ENCODE measurements at places on chromosomes 2 and 18.

GRCh38 chr2:60106836-60107529 lies 446.5 kb downstream of the BCL11A start:
- no peak for DNase-seq

- no peak for DNase-seq
These were observed 31.7 kb upstream of the SELENOI start for GRCh38 chr2:26314243-26314642.

DNA sequence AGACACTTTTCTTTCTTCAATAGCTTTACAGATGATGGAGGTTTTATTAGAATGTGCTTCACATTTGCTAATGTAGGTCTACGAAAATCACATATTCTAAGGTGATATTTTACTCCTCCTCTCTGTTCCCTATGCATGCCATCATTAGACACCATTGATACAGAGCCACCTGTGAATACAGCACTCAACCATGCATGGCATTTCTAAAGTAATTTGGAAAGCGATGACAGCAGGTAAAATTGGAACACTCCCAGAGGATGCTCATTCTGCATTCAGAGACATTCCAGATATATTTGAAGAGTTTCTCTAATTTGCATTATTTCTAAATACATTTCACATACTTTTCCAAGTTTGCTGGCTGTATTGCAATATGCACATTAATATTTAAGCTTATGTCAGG lies 65.3 kb upstream of the RIT2 start:
- DNase-seq: no peak

DNA sequence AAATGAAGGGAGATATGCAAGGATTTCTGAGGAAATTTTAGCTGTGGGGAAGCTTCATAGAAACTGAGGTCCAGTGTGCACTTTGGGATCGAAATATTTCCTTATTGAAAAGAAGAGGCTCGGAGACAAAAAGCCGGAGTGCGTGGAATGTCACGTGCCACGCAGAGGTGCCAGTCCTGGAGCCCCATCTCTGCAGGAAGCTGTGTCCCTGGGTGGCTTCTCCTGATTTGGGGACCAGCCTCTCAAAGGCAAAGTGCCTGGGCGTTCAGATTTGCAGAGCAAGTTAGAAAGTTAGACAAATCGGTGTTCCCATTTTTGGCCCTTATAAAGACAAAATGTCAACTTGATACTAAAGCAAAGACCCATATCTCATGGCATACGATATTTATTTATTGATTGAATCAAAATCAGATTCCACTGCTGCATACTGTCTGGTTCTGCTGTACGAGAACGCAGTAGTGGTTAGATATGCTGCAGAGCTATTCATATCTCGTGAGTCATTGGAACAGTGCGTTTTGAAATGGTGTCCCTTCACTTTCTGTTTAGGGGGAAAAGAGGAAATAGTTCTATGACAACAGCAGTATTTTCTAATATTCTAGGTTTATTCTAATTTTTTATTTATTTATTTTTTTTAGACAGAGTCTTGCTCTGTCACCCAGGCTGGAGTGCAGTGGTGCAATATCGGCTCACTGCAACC lies 9.1 kb upstream of the ATG16L1 start:
- no peak for DNase-seq

GRCh38 chr18:75215663-75216062 lies 5.1 kb downstream of the TSHZ1 start:
- no peak for DNase-seq

- no peak for DNase-seq
These were observed at the start of gene ANKRD29 for GRCh38 chr18:23662309-23663263. Gene ANKRD29 (minus strand): TSS chr18:23662911. CDS start chr18:23662730, 181 bp downstream.

GRCh38 chr2:104701411-104701911 lies 152.5 kb upstream of the POU3F3 start:
- DNase-seq: no peak

GRCh38 chr2:231573096-231573495 lies 19.6 kb upstream of the TEX44 start:
- DNase-seq: no peak

DNA sequence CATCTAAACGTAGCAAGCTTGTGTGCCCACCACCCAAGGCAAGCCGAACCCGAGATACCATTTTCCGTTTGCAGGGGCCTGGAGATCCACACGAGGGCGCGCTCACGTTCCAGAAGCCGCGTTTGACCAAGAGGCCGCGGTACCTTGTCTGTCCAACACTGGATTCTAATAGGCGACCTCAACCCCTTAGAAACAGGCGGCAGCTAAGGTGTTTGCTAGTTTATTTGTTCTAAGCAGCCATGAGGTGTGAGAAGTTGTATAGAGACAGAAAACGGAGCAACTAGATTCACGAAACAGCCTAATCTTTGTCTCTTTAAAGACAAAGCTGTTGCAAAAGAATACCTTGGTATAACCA lies 4.2 kb downstream of the HOXD11 start:
- no peak for DNase-seq

- DNase-seq: no peak
These were observed 44.9 kb downstream of the PARD6G start for GRCh38 chr18:80202264-80202998.

- no peak for DNase-seq
These were observed 212.4 kb upstream of the PXDN start for GRCh38 chr2:1956520-1957289.

DNA sequence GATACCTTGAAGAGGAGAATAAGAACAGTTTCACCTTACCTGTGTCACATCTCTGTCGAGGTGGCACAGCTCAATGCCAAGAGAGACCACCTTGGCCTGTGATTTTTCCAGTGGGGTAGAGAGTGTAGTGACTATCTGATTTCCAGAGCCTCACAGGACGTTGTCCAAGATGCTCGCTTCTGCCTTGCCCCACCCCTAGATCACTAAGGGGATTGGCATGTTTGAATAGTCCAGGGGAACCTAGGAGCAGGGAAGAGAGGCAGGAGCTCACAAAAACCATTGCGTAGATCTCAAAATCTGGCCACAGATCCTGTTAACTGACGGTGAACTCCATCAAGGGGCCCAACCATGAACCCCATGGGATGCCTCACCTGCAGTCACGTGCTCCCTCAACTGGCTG lies 24.2 kb downstream of the TMEM178A start:
- no peak for DNase-seq

- DNase-seq: no peak
These were observed 4.0 kb downstream of the NT5DC4 start for GRCh38 chr2:112724591-112725525.

DNA sequence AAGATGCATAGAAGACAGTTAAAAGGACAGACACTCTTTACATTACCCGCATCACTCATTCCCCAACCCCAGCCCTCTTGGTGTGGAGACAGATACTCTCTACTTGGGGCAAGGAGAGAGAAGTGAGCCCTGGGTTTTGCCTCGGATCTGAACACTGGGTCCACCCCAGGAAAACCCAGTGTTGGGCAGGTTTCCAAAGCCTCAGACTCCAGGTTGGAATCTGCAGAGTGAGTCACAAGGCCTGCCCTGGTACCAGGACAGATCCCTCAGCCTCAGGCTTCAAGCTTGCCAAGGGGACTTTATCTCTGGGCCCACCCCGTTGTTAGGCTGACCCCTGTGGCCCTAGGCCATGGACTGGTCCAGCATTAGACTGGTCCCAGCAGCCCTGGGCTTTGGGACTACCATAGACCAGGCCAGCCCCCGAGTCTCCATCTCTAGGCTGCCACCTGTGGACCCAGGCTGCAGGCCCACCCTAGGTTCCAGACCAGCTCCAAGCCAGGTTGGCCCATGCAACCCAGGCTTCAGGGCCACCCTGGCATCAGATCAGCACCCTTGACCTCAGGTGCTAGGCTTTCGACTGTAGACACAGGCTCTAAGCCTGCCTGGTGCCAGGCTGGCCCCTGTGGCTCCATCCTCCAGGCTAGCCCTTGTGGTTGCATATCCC lies 112.8 kb downstream of the GULP1 start:
- no peak for DNase-seq

- DNase-seq: no peak
These were observed 38.6 kb downstream of the SS18 start for GRCh38 chr18:26051843-26052242.

DNA sequence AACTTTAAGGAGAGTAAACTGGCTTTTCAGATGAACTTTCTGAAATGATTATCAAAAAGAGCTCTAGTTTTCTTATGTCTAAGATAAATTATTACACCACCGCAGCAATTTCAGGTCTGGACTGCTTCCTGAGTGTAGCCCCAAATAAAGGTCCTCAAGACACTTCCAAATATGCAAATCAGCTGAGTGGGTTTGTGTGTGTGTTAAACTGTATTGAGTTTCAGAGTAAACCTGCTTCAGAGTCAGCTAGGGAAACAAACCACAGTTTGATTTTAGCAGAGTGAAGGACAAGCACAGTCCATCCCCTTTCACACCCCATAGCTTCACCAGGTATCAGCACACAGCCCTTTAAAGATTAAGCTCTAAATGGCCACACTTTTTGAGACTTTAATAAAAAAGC lies 168.7 kb downstream of the NRXN1 start:
- DNase-seq: no peak

DNA sequence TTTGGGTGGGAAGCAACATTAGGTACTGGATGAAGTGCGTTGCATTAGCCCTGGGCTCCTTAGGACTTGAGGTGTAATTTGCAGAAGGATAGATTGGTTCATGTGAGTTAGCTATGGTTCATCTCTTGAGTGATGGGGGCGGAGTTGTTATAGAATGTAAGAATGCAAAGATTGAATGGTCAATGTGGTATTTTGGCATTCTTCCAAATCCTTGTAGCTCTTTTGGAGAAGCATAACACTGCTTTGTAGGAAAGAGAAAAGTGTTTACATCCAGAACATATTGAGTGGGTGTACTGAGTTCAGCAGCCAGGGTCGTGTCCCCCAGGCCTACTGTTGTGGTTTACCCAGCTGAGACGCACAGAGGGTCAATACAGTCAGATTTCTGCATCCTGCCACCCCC lies 173.5 kb downstream of the FMNL2 start:
- DNase-seq: no peak

DNA sequence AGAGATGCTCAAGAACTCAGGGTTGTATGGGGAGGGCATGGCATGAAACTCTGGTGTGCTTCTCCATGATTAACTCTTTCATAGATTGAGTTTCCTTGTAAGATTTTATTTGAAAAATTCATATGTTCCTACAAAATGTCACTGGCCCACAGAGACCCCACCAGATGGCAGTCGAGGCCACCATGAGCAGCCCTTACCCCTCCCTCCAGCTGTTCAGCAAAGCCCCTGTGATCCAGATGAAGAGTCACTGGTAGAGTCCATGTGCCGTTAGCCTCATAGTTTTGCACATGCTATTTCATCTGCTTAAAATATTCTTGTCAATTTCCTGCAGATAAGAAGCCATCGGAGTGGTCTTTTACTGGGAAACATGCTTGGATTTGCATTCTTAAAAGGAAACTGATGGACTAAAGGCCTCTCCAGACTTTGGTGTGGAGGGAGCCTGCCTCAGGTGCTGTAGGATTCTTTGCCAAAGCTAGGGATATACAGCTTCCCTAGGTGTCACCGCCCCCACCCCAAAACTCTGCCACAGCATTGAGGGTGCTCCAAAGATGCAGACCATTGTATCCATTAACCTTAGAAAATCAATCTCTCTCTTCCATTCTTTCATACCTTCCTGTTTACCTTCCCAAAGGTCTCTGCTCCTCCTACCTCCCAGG lies 18.8 kb downstream of the ZNF385B start:
- no peak for DNase-seq

DNA sequence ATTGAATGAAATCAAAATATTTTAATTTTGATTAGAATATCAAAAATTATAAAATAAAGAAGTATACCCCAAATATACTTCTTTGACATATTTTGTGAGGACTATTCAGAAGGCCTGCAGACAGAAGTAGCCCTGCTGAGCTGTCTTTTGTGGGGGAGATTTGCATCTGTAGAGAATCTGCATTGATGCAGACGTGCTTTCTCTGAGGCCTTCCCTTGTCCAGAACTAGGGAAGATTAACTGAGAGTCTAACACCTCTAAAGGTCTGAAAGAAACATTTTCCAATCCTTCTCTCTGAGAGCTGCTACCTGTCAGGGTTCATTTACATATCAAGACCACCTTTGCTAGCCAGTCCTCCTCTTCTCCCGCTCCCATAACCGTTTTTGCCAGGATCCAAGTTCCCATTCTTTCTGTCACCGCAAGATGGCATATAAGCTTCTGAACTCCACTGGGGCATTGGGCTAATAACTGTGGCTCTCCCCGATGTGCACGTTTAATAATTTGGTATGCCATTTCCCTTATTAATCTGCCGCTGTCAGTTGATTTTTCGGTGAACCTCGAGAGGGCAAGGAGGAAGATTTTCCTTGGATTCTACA lies 510.4 kb upstream of the CNTNAP5 start:
- DNase-seq: no peak

DNA sequence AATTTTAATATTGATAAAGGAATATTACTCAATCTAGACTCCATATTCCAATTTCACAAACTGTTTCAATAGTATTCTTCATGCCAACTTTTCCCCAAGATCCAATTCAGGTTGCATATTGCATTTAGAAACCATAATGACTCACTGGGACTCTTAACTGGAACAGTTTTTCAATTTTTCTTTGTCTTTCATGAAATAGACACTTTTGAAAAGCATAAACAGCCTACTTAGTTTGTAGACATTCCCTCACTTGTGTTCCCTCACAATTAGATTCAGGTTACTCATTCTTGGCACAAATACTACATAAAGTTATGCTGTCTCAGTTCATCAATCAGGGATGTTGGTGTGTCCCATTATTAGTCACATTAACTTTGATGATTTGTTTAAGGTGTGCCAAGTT lies 1768.4 kb upstream of the PIK3C3 start:
- no peak for DNase-seq

DNA sequence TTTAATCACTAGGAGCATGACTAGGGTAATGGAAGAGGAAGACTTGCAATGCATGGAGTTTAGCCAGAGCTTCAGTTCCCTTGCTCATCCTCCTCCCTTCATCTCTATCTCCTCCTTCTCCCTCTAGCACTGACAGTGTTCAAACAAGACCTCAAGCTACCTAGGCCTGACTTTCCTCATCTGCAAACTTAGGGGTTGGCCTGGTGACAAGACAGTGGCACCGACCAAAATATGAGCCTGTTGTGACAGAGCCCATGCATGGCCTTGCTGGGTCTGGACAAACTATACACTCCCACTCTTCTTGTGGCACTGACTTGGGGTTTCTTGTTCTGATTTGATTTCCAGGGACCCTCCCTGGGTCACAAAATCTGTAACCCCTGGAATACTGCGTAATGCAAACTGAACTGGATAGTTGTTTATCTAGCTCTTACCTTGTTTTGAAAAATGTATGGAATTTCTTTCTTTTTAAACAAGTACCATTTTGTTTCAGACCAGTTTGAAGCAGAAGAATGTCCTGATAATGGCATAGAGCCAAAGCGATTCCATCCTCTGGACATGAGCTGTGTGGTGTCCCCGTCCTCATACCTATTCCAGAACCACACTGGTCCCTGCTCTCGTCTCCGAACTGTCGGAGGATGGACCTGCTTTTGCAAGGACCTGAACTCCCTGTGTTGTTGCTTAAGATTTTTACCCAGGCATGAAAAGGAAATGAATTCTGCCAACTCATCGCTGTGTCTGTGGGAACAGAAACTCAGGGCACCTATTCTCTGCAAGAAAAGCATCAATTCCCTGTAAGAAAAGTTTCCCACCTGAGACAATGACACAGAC lies 33.4 kb upstream of the PPP4R1 start:
- DNase-seq: no peak

GRCh38 chr2:8488001-8488738 lies 193.7 kb upstream of the ID2 start:
- peak; percentile 63 for DNase-seq

GRCh38 chr2:28296243-28296642 lies 96.4 kb upstream of the FOSL2 start:
- no peak for DNase-seq

All from stimulated activated CD8-positive, alpha-beta memory T cell treated with anti-CD3 and anti-CD28 coated beads, Interleukin-15, amount 100 ng/mL, for 4 hours (primary cell).